PC-3 (cell line): ENCODE measurements at places on chromosomes 4 and X. TPM values are rescaled to one million over a fixed set of nuclear protein-coding genes. Genes with fewer than 3 reads are reported as not detected.

VCX3A gene
- not detected in 2 replicates for total RNA-seq

- no peaks in the 10 kb centered on the region for H3K4me1 ChIP-seq
- no peaks in the 10 kb centered on the region for H3K27me3 ChIP-seq
Measured at GRCh38 chrX:112734290-112734689, 54.6 kb upstream of the LHFPL1 start.

GRCh38 chr4:104352211-104352610 is 142.5 kb downstream of the CXXC4 start:
- H3K27me3 ChIP-seq: no peaks in the 10 kb centered on the region
- H3K36me3 ChIP-seq: no peaks in the 10 kb centered on the region
- no peaks in the 10 kb centered on the region for H3K4me1 ChIP-seq
- H3K4me3 ChIP-seq: no peak overlapping the region
- no peak overlapping the region for H3K27ac ChIP-seq

GRCh38 chr4:3213106-3213425 is 35.9 kb upstream of the MSANTD1 start:
- H3K27me3 ChIP-seq: no peaks in the 10 kb centered on the region
- H3K27ac ChIP-seq: no peak overlapping the region
- DNase-seq: no peak
- no peaks in the 10 kb centered on the region for H3K4me1 ChIP-seq
- no peak overlapping the region for H3K4me3 ChIP-seq

DNA sequence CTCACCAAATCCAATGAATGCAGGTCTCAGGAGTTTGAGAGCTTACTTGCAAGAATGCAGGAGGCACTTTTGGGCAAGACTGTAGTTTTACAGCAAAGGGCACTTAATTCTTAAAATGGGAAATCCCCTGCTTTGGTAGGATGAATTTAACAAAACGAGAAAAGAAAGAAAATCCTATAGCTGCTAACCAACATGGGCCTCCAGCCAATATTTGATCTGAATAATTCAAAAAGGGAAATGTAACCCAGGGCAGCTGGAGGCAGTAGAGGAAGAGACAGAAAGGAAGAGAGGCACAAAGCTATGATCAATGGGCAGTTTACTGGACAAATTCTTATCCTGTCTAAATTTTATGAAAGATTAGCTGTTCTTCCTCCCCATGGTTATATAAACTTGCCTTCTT is 142.3 kb downstream of the SH3KBP1 start:
- peaks cover 3% of the 10 kb centered on the region; the same call in 1 of the 2 replicates for H3K4me1 ChIP-seq
- no peaks in the 10 kb centered on the region for H3K36me3 ChIP-seq
- no peak for DNase-seq
- no peak overlapping the region for H3K27ac ChIP-seq

DNA sequence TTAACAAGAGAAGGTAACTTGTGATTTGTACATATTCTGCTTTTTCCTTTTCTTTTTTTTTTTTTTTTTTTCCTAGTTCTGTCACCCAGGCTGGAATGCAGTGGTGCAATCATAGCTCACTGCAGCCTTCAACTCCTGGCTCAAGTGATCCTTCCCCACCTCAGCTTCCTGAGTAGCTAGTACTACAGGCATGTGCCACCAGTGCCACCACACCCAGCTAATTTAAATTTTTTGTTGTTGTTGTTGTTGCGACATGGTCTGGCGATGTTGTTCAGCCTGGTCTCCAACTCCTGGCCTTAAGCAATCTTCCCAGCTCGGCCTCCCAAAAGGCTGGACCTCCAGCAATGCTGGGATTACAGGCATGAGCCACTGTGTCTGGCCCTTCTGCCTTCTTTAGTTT is 1.5 kb upstream of the TACR3 start:
- no peaks in the 10 kb centered on the region for H3K27me3 ChIP-seq
- DNase-seq: no peak
- no peaks in the 10 kb centered on the region for H3K36me3 ChIP-seq
- no peaks in the 10 kb centered on the region for H3K4me1 ChIP-seq
- H3K4me3 ChIP-seq: no peak overlapping the region
- no peak overlapping the region for H3K27ac ChIP-seq

GRCh38 chrX:805103-805670 is 174.6 kb downstream of the SHOX start:
- no peaks in the 10 kb centered on the region for H3K36me3 ChIP-seq
- peaks cover 35% of the 10 kb centered on the region; the same call in 1 of the 2 replicates for H3K27me3 ChIP-seq

- no peaks in the 10 kb centered on the region for H3K36me3 ChIP-seq
- H3K27ac ChIP-seq: peak overlapping the region; percentile 48
Measured at GRCh38 chr4:121784975-121785374, 16.1 kb upstream of the EXOSC9 start.

DNA sequence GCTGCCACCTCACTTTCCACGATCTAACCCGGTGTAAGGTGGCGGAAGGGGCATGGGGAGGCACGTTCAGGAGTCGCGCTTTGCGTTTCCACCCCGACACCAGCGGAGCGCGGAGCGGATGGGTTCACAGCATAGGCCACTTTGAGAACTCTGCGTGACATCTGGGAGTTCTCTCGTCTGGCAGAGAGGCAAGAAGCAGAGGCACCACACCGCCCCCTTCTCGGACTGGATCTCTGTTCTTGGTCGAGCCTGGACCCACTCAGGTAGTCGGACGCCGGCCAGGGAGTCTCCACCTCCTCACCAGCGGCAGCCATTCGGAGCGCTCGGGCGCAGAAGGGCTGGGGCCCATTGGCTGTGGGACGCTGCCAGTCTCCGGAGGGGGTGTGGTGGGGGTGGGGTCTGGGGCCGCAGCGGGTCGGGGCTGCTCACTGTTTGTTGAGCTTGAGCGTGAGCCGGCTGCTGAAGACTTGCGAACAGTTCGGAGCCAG is at the start of gene DACH2:
Gene DACH2 (plus strand): TSS at position 428 of the 488 bp plus-strand sequence.
- no peak within 1 kb of the TSS for H3K27ac ChIP-seq
- no peaks in the 10 kb centered on the region for H3K4me1 ChIP-seq
- H3K27me3 ChIP-seq: peaks cover 5% of the 10 kb centered on the region; the same call in 1 of the 2 replicates
- peak within 1 kb of the TSS; percentile 63 for H3K4me3 ChIP-seq
- peak; percentile 54 for DNase-seq
